ENCODE measurements at places on chromosomes 6 and 20.

DNA sequence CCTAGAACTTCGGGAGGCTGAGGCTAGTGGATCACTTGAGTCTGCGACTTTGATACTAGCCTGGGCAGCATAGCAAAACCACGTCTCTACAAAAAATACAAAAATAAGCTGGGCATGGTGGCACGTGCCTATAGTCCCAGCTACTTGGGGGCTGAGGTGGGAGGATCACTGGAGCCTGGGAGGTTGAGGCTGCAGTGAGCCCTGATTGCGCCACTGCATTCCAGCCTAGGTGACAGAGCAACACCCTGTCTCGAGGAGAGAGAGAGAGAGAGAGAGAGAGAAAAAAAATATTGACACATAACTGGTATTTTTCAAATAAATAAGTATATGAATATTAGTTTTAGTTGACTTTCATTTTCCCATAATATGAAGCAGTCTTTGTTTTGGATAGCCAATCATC is 222.2 kb downstream of the BTBD9 start:
- DNase-seq, result no peak

- DNase-seq, result no peak
Measured at GRCh38 chr6:99026135-99026534, 78.4 kb upstream of the FBXL4 start.

DNA sequence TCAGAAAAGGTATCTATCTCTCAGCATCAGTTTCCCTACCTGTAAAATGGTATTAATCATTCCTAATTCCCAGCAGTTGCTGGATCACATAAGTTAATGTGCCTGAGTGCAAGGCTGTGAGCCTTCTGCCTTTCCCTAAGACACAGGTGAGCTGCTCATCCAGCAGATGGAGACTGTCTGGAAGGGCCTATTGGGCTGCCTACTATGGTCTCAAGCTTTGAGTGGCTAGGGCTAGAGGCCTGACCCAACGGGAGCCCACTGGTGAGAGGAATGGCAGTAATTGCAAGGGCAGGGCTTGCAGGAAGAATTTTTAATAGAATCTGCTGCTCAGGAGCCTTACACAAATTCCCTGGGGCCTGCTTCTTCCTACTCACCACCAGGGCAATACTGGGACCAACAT is 4.3 kb downstream of the KHDC1 start:
- no peak for DNase-seq

DNA sequence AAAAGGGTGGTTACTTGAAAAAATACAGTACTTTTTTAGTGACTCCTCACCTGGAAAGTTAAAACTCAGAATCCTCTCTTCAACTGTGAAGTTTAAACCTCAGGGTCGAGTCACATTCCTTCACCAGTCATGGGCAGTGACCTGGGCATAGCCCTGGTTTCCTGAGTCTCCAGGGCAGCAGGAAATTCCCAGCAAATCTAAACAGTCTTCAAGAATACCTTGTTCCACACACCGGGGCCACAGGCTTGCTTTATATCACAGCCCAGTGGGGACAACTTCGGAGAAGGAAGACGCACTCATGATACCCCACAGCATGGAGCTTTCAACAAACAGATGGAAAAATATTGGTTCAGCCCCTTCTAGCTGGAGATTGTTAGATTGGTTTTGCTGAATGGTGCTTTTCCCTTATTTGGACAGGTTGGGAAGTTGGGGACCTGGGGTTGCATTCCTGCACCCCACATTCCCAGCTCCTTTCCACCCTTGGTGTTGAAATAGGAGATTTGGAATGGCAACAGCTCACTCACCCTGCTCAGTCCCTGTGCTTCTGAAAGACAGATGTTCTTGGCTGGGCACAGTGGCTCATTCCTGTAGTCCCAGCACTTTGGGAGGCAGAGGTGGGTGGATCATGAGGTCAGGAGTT is 113.0 kb upstream of the TMEM170B start:
- DNase-seq, result no peak

DNA sequence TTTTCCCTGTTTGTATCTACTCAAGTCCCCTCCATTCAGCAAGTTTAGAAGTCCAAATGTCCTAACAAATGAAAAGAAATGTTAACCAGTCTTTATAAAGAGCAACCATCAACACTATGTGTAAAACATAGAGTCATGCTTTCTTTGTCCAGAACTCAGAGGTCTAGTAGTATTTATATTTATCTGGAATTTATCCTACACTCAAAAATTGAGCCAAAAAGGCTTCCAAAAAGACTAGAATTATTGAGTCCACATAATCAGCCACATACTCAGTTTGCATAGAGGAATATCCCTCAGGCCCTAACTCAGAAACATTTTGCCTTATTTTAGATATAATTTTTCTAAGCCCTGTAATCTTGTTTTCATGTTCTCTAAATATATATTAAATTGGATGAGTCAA is 455.0 kb downstream of the COL12A1 start:
- no peak for DNase-seq

DNA sequence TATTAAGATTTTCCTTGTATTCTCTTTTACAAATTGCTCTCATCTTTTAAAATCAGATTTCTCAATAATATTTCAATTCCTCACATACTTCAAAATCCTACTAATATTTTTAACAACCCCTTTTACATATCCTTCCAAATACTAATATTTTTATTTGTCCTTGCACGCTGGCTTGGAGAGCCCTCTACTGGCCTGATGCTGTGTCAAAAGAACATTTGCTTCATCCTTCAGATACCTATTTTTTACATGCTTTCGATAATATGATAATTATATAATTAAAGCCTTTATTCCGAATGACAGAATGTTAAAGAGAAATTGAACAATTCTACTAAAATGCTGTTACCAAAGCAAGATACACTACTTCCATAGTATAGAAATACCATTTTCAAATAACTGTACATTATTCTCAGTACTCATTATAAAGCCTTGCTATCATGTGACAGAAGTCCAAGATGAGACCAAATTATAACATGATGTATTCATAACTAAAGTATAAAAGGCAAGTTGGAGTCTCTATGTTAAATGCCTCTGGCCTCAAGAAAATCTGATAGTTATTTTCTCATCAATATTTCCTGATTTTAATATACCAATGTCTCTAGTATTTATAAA is 39.0 kb upstream of the PLN start:
- no peak for DNase-seq

- DNase-seq, result no peak
Measured at GRCh38 chr6:788058-788457, 95.1 kb upstream of the EXOC2 start.

- DNase-seq, result no peak
Measured at GRCh38 chr20:24629668-24630067, 160.2 kb downstream of the SYNDIG1 start.

DNA sequence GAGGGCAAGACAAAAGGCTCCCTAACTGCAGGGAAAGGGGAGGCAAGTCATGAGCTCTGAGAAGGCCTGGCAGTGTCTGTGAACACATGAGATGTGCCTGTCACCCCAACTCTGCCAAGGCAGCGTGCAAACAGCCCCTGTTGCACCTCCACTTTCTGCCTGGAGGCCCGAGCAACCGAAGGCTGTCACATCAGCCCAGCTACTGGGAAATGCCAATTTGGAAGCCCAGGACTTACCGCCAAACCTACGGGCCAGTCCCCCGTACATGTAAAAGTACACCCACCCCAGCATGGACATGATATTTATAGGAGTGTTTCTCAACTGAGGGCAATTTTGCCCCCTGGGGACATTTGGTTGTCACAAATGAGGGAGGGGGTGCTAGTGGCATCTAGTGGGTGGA is 27.3 kb upstream of the RPP40 start:
- DNase-seq, result no peak

GRCh38 chr6:33297406-33297955 is 1.3 kb downstream of the RGL2 start:
- no peak for DNase-seq

DNA sequence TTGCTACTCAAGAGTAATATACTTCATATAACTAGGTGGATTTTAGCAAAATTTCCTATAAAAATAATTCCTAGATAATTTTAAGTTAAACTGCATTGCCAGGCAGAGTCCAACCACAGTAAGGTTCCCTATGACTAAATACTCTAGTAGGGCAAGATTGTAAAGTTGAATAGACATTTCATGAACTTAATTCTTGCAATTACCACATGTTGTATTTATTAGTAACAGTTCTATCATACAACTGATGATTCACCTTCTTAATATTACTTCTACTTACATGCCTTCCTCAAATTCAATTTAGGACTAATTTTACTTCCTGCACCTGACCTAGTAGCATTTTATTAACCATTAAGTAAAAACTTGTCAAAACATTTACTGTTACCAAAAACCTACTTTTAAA is 266.7 kb upstream of the THEMIS start:
- no peak for DNase-seq

- DNase-seq, result no peak
Measured at GRCh38 chr6:29789176-29789575, 38.4 kb upstream of the HLA-G start.

DNA sequence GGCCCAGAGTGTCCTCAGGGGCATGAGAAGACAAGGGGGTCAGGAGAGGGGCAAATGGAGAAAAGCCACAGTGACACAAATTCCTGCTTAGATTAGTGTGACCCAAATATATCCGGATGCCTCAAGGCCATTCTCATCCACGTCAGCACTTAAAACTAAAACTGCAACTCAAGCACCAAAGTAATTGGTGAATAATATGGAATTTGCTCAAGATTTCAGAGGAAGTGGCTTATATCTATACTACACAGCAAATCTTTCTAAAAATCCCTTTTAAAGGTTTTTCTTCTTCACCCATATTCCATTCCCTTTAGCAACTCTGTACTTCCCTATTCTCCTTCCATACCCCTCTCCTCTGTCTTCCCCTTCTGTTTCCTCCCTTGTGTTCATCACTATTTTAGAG is 15.2 kb downstream of the DEF6 start:
- no peak for DNase-seq

DNA sequence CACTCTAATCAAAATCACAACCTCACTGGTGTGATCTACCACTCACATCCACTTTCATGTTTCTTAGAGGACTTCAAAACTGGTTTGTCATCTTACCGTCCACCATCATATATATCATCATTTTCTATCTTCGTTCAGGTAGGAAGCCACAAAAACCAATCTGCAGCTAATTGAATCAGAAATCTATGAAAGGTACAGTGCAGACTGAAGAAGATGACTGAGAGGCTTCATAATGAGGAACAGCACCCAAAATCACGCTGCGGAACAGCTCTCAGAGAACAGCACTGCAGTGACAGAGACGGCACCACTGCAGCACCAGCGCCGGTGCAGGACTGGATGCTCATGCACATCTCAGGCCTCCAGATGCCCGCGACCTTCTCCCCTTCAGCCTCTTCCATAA is 13.0 kb downstream of the GMDS start:
- DNase-seq, result no peak

- DNase-seq, result no peak
Measured at GRCh38 chr6:39892490-39893129, 41.7 kb downstream of the MOCS1 start.

DNA sequence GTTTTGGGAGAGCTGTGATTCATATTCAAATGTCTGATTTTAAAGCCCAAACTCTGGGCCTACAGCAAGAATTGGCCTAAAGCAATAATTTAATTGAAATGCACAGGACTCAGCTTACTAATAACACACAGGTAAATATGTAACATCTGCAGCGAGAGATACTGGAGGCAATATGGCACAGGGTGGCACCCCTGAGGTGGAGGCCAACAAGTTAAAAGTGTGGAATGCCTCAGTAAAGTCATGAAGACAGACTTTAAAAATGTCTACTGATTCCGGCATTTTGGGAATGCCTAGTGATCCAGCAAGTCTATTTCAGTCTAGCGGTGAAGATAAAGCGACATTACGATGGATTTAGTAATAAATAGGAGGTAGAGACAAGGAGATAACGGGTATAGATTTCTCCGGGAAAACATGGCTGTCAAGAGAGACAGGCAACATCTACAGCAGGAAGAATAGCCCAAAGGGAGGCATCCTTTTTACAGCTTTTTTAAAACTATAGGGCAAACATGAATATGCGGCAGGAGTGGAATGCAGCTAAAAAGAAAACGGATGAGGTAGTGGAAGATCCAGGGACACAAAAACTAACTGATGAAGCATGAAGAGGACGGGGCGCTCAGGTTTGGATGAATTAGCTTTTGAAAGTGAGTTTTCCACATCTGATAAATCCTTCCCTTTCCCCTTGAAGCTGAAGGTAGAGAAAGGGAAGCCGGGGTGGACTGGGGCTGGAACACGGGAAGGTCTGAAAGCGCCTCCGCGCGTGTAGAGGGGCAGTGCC is 1.2 kb downstream of the NANP start:
- no peak for DNase-seq

DNA sequence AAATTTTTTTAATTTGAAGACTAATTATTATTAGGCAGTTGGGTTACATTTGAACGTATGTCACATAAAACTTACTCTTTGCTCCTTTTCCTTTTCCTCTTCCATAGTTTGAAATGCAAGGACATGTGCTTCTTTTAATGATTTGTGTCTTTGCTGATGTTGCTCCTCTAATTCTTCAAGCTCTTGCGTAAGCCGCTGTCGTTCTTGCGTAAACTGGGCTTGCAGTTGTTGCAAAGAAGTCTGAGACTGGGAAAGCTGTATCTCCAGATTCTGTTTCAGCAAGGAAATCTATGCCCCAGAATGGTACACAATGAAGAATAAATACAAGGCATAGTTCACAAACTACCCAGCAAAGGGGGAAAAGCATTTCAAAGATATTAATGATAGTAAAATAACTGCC is 45.1 kb upstream of the MCM9 start:
- DNase-seq, result no peak

DNA sequence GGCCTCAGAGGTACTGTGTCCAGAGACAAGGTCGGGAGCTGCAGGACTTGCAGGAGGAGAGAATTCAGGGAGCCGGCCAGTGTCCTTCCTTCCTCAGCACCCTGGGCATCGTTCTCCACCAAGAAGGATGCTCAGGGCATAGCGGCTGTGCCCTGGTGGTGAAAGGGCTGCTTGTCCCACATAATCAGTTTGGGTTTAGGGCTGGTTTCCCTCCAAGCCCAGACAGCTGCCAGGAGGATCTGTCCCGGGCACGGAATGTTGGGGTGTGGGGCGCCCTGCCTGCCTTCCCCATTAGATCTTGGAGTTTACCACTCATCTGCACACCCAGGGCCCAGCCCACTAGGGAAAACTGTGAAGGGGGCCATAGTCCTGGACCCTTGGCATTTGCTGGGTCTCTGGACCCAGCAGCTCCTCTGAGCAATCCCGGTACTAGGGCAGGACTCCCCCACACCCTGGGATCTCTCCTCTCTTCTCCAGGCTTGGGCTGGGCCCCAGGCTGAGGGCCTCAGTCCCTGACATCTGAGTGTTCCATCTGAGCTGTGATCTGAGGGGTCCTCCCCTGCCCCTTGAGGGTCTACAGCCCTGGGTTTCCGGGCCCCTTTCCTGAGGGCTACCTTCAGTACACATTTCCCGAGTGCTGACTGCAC is 18.6 kb upstream of the SPDEF start:
- DNase-seq, result no peak

- no peak for DNase-seq
Measured at GRCh38 chr6:446418-447366, 55.1 kb downstream of the IRF4 start.
